Activated CD4-positive, alpha-beta T cell treated with anti-CD3 and anti-CD28 coated beads, Interleukin-2, amount 50 U/mL, for 16 hours (primary cell): ENCODE measurements at places on chromosomes 3 and 15.

GRCh38 chr3:161319867-161320266 is 51.5 kb downstream of the SPTSSB start:
- no peak for DNase-seq

DNA sequence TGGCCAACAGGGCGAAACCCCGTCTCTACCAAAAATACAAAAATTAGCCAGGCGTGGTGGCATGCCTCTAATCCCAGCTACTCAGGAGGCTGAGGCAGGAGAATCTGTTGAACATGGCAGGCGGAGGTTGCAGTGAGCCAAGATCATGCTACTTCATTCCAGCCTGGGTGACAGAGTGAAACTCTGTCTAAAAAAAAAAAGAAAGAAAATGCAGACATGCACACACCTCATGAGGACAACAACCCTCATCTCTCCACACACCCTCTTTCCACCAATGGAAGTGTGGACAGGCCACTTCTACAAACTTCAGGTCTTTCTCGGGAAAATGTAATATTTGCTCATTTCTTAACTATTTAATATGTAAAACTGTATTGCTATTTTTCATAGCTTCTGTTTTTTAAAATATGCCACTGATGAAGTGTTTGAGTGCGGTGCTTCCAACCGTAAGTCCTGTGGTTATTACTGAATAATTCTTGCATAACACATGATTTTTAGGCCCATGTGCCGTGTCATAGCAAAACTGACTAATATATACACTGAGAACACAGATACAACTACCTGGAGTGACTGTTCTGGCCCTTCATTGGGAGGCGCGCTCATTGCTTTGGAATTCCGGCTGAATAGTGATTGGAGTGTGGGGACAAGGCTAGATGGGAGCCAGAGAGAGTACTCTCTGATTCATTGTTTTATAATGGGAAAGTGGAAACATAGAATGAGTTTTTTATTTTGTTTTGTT is 23.1 kb downstream of the LRRC31 start:
- DNase-seq = no peak

DNA sequence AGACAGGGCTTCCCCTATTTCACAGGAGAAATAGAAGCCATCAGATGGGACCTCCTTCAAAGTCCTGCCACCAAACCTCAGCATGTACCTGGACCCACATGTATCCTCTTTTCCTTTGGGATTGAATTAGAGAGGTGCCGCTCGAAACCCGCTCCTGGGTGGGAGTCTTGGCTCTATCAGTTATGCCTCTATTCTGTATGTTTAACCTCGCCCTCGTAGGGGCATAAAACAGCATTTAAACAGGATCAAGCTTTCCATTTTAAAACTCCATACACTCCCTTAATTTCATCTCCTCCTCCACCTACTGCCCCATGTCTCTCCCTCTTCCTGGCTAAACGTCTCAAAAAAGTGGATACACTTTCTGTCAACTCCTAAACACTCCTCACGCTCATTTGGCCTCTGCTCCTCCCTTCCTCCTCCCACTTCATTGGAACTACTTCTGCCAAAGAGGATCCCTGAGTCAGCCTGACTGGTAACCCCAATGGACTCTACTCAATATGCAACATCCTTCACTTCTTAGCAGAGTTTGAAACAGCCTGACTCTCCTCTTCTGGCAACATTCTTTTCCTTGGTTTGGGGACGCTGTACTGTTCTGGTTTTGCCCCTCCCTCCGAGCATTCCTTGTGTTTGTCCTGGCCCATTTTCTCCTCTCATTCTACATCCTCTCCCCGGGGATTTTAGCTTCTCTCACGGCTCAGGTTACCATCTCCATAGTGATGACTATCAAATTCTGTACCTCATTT is 23.0 kb upstream of the MUC20 start:
- no peak for DNase-seq

DNA sequence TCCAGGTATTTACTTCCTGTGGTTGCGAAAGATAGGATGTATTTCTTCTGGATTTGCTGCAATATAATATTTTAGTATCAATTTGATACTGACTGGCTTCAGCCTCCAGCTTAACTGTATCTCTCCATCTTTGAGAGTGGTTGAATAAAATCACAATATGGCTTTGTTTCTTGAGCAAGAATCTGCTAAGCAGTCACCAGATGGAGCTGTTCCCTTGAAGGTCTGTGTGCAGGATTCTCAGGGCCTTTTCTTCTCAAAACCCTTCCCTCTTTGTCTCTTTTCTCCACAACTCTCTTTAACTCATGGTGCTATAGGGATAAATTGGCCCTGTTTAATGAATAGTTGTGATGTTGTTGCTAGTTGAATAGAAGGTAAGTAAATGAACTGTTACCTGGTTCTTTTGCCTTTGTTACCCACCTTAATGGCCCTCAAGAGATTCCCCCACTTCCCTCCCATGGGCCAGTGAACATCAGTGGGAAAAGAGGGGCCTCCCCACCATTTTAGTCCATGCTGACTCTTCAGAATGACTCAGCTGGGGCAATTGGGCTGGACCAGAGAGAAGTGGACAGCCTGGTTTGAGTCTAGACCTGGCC is 34.8 kb upstream of the RAB6B start:
- peak; percentile 45 for DNase-seq

GRCh38 chr3:64174328-64174727 is 50.9 kb downstream of the PRICKLE2 start:
- DNase-seq = no peak

GRCh38 chr3:59392116-59392515 is 342.3 kb upstream of the CFAP20DC start:
- DNase-seq = no peak

GRCh38 chr15:57229051-57229450 is 147.3 kb upstream of the CGNL1 start:
- DNase-seq = no peak

DNA sequence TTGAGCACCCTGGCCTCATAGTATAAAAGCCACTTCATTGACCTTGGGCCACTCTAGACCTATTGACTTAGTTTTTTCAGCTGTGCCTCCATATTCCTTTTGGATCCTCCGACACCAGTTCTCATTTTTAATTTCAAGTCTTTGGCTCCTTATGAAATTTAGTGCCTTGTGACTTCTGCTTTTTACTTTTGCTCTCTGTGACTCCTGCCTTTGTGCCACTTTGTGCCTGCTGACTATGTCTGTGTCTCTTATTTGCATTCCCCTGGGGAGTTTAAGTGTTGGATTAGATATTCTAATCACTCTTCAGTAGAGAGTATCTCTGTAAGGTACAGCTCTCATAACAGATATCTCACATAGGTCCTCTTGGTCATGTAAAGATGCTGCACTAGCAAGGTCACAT is 39.6 kb upstream of the GPR149 start:
- DNase-seq = no peak

DNA sequence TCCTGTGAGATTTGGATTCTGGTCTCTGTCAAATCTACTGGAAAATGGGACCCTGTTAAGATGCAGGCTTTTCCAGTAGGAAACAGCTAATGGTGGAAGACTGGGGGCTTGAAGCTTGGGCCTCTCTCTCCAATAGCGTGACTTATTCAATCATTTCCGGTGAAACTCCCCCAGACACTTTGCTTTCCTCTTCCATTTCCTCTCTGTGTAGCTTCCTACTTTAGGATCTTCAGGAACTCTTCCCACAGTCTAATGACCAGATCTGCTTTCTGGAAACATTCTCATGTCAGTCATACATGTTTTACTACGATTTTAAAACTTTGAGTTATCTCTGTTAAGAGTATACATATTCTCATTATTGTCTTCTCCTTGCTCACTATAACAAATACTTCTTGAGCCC is 28.0 kb upstream of the TPRG1 start:
- no peak for DNase-seq

DNA sequence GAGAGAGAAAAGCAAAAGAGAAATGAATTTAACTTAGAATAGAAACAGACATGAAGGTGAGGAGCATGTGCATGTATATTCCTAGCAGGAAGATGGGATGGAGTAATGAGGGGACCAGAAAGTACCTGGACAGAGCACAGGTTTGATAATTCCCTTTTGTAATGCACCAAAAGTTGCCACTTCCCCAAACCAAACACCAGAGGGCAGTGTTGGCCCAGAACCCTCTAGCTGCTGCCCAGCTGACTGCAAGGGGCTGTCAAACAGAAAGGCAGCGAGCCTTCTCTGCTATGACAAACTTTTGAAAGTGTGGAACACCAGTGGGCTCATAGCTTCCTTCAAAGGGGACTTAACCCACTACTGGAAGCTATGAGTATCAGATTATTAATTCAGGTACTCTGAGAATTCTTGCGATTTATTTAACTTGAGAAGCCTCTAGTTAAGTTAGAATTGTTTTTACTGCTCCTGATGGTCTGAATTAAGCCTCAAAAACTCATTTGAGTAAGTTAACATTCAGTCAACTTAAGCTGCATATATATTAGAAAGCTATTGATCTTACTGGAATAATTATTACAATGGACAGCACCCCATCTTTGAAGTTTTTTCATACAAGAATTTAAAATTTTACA is 234.9 kb downstream of the NEK10 start:
- DNase-seq = peak; percentile 67

DNA sequence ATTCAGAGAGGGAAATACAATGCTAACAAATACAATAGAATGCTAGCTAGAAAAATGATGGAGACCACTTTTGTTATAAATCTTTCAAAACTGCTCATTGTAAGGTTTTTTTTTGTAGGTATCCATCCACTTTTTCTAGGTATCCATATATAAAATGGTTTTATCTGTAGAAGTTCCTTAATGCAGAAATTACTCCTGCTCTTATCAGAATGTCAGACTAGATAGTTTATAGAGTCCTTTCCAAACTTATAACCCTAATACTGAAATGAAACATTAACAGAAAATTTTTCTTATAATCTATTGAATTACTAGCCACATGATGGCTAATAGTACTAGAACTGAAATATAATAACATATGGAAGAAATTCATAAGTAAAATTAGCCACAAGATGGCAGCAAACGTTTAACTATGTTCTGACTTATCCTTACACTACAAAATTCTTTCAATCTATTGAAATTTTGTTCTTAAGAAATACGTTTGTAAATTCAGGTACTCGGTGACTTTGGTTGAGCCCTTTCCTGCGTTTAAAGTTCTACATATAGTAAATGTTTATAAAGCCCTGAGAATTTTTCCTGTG is 58.5 kb downstream of the ECT2 start:
- DNase-seq = no peak

DNA sequence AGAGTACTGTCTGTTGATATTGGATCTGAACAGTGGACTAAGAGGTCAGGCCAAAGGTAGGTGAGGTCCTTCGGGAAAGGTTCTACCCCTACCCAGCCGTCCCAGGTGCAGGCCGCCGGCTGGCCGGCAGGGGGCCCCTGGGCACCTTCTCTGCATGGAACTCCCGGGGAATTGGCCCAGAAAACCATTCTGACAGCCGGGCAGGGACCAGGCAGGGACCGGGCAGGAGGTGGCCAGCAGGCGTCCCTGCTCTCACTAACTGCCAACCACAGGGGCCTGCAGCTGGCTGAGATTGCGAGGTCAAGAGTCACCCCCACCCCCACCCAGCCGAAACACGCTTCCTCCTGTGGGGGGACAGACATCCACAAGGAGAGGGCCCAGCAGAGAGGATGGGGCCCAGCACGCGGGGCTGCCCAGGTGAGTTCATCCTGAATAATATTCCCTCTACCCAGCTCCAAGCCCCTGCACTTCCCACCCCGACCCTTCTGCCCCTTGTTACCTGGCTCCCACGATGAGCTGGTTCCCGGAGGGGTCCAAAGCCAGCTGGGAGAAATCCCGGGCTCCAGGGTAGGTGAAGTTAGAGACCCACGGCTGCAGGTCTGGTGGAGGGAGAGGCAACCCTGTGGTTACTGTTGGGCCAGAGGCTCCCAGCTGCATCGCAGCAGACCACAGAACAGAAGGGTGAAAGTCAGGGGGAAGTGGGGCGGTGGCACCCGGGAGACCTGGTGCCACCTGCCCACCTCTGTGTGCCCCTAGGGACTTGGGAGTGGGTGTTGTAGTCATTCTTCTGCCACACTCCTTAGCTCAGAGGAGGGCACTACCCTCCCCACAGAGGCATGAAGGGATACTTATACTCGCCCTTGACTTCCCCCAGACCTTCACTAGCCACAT is 84.4 kb downstream of the SEMA5B start:
- peak; percentile 49 for DNase-seq

- no peak for DNase-seq
These were observed 441.5 kb upstream of the ARHGEF26 start for GRCh38 chr3:153679714-153680113.

- no peak for DNase-seq
These were observed 5.6 kb downstream of the GMPS start for GRCh38 chr3:155876037-155876436.

GRCh38 chr3:117102426-117102825 is 392.8 kb downstream of the TUSC7 start:
- DNase-seq = no peak

- no peak for DNase-seq
These were observed 53.4 kb downstream of the SRGAP3 start for GRCh38 chr3:9196020-9196419.

DNA sequence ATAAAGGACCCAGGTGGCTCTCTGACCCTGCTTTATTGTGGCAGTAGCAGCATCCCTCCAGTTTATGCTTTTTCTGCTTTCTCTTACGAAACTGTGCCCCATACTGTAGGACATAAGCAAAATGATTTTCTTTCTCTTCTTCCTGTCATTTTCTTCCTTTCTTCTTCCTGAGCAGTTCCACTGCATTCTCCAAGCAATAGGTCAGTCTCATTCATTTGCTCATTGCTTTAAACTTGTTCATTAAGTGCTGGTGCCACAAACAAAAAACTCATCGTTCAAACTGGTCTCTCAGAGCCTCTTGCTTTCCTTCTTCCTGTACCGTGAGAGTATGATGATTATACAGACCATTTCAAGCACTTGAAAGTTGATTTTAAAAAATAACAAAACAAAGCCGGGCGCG is 66.8 kb downstream of the PDE8A start:
- DNase-seq = no peak

DNA sequence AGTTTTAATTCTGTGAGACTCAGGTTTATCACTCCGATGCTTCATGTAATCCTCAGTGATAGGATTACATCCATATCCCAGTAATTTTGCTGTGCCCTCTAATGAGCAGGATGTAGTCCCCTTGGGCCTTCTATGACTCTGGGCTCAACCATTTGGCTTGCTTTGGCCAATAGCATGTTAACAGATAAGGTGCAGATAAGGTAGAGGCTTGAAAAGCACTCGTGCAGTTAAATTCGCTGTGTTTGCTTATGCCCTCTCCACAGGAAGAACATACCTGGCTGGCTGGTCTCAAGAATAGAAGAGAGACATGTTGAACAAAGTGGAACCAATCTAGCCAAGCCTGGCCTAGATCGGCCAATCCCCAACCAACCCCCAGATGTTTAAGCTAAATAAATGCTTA is 20.1 kb downstream of the CCDC13 start:
- DNase-seq = no peak

GRCh38 chr15:56672721-56673120 is 60.6 kb downstream of the ZNF280D start:
- no peak for DNase-seq

DNA sequence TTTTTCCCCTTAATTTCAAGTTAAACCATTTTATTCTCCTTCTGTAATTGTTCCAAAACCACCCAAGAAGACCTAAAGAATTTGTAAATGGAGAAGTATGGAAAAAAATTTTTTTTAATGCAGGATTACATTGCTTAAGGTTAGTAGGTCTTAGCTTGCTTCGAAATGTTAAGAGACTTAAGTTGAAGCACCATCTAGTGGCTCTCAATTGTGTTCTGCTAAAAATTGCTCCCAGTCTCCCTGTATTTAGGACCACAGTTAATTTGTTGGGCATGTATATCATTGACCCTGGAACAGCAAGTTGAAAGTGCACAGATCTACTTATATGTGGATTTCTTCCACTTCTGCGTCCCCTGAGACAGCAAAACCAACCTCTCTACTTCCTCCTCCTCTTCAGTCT is 32.4 kb downstream of the CD200R1L start:
- DNase-seq = no peak

GRCh38 chr3:57331078-57331610 is 38.7 kb upstream of the ASB14 start:
- no peak for DNase-seq

GRCh38 chr3:81452418-81452817 is 309.0 kb downstream of the GBE1 start:
- DNase-seq = no peak
